Renal cortical epithelial cell (primary cell): ENCODE measurements at places on chromosomes 3 and 15. TPM values are rescaled to one million over a fixed set of nuclear protein-coding genes. Genes with fewer than 3 reads are reported as not detected.

Gene FES
- total RNA-seq = 3.3 and 7.1 TPM in 2 replicates

Gene EPHB3
- 0.15 and 0.17 TPM in 2 replicates for total RNA-seq

GRCh38 chr3:132386259-132386658 lies 31.0 kb upstream of the DNAJC13 start:
- DNase-seq = no peak

- DNase-seq = no peak
Observed at GRCh38 chr15:71791975-71792374, 18.4 kb upstream of the NR2E3 start.

GRCh38 chr3:196186651-196187573 lies 24.3 kb downstream of the ZDHHC19 start:
- no peak for DNase-seq

- no peak for DNase-seq
Observed at GRCh38 chr15:92922418-92923002, 22.4 kb downstream of the CHD2 start.

GRCh38 chr15:89140595-89140994 lies 52.3 kb downstream of the ABHD2 start:
- no peak for DNase-seq

GRCh38 chr15:84783493-84784251 lies 33.5 kb upstream of the ALPK3 start:
- no peak for DNase-seq

DNA sequence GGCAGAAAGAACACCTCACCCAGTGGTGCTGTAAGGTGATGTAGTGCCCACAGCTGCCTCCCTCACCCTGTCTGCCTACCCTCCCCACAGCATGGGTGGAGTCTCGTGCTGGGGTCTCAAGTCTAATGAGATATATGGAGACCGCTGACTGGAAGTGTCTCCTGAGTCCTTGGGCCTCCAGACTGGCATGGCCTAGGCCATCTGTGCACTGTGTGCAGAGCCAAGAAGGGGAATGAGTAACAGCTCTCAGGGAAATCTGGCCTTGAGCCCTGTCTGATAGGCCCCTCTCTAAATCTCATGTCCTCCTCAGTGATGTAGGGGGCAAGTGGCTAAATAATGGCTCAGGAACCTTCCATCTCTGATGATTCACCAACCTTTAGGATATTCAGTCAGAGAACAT lies 277.4 kb downstream of the PLCL2 start:
- no peak for DNase-seq

- DNase-seq = no peak
Observed at GRCh38 chr3:52408466-52408865, 36.4 kb downstream of the SEMA3G start.

DNA sequence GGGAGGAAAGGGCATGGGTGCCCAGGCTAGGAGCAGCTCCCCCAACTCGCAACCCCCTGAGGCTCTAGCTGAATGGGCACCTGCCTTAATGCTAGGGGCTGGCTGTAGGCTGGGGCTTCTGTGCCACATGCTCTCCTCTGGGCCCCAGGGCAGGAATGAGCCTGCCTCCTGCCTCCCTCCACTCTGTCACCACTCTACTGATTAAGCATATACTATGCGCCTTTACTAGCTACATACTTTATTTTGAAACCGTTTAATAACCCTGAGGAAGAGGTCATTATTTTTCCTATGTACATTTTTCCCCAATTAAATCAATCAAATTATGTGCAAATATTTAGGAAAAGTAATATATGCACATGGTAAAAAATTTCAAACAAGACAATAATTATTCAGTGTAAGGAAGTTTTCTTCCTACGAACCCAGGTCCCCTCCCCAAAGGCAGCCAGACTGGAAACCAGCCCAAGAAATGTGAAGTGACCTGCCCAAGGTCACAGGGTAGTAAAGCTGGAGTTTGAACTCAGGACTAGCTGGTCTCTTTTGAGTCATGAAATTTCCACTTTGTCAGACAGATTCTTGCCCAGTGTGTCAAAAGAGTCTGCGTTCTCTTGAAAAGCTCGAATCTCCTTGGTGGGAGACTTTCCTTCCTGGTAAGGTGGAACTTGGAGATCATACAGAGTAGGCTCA lies 122.5 kb downstream of the DNAJB8 start:
- no peak for DNase-seq
